ENCODE measurements at places on chromosomes 2 and 18. TPM values are rescaled to one million over a fixed set of nuclear protein-coding genes. Genes with fewer than 3 reads are reported as not detected.
A peak's percentile ranks its signal among the peaks of the same experiment; 100 is the strongest.

The CLEC4F gene
- total RNA-seq = not detected

The CERKL gene
- not detected for total RNA-seq

The YES1 gene
- total RNA-seq = 19.8 TPM

GRCh38 chr2:99618579-99619097 lies 128.8 kb upstream of the REV1 start:
- H3K36me3 ChIP-seq = no peaks in the 10 kb centered on the region
- no peak overlapping the region for H3K4me3 ChIP-seq
- no peak overlapping the region for H3K27ac ChIP-seq
- no peak for DNase-seq
- no peaks in the 10 kb centered on the region for H3K4me1 ChIP-seq

- DNase-seq = no peak
- peaks cover 28% of the 10 kb centered on the region for H3K4me1 ChIP-seq
- no peaks in the 10 kb centered on the region for H3K27me3 ChIP-seq
- peak overlapping the region; percentile 6 for H3K27ac ChIP-seq
Measured at GRCh38 chr2:64655873-64656272, 2.2 kb upstream of the SERTAD2 start.

- no peak for DNase-seq
- H3K36me3 ChIP-seq = no peaks in the 10 kb centered on the region
- H3K27me3 ChIP-seq = peaks cover 6% of the 10 kb centered on the region
- no peak overlapping the region for H3K27ac ChIP-seq
Measured at GRCh38 chr2:199659207-199659606, 191.8 kb downstream of the FTCDNL1 start.

GRCh38 chr2:73918856-73919255 lies 7.8 kb upstream of the DGUOK start:
- H3K27ac ChIP-seq = no peak overlapping the region
- no peaks in the 10 kb centered on the region for H3K27me3 ChIP-seq
- no peak for DNase-seq
- H3K36me3 ChIP-seq = no peaks in the 10 kb centered on the region
- no peaks in the 10 kb centered on the region for H3K4me1 ChIP-seq

- H3K27ac ChIP-seq = no peak overlapping the region
- no peak for DNase-seq
- no peaks in the 10 kb centered on the region for H3K27me3 ChIP-seq
- no peak overlapping the region for H3K4me3 ChIP-seq
Measured at GRCh38 chr2:53985646-53986045, 14.9 kb upstream of the PSME4 start.

The VWA3B gene
- total RNA-seq = not detected

GRCh38 chr2:15271941-15272542 lies 289.1 kb downstream of the NBAS start:
- no peak for DNase-seq
- H3K27me3 ChIP-seq = no peaks in the 10 kb centered on the region
- peaks cover 30% of the 10 kb centered on the region for H3K36me3 ChIP-seq
- H3K4me3 ChIP-seq = no peak overlapping the region

- H3K4me1 ChIP-seq = no peaks in the 10 kb centered on the region
- no peaks in the 10 kb centered on the region for H3K36me3 ChIP-seq
- no peak overlapping the region for H3K4me3 ChIP-seq
Measured at GRCh38 chr2:105725388-105725787, 19.3 kb upstream of the NCK2 start.

DNA sequence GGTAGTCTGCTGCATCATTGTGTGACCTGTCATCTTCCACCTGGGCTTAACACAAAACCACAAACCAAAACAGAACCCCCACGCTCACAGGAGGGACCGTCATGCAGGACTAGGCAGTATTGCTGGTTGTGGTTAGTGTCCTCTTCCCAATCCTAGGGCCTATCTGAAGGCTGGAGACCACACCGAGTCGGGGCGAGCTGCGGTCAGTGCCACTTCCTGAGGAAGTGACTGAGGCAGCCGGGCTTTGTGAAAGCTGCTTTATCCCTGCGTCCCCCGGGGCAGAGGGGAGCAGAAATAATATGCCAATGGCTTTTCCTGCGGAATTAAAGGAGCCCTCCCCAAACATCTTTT lies 22.9 kb downstream of the ZNF532 start:
- H3K4me3 ChIP-seq = no peak overlapping the region
- peak; percentile 27 for DNase-seq
- no peaks in the 10 kb centered on the region for H3K27me3 ChIP-seq
- no peaks in the 10 kb centered on the region for H3K36me3 ChIP-seq
- H3K27ac ChIP-seq = no peak overlapping the region
- peaks cover 5% of the 10 kb centered on the region for H3K4me1 ChIP-seq

- H3K27me3 ChIP-seq = no peaks in the 10 kb centered on the region
- H3K4me3 ChIP-seq = no peak overlapping the region
- no peak overlapping the region for H3K27ac ChIP-seq
- H3K4me1 ChIP-seq = no peaks in the 10 kb centered on the region
- no peaks in the 10 kb centered on the region for H3K36me3 ChIP-seq
- no peak for DNase-seq
Measured at GRCh38 chr2:159396799-159397198, 110.3 kb upstream of the WDSUB1 start.

The MSTN gene
- total RNA-seq = not detected

The IL1B gene
- total RNA-seq = 3.8 TPM

The RALB gene
- 3.6 TPM for total RNA-seq

GRCh38 chr2:220353897-220354296 lies 726.5 kb downstream of the SLC4A3 start:
- no peak for DNase-seq
- no peaks in the 10 kb centered on the region for H3K27me3 ChIP-seq
- no peaks in the 10 kb centered on the region for H3K4me1 ChIP-seq
- no peak overlapping the region for H3K27ac ChIP-seq
- H3K36me3 ChIP-seq = no peaks in the 10 kb centered on the region

- H3K27ac ChIP-seq = no peak overlapping the region
- no peaks in the 10 kb centered on the region for H3K36me3 ChIP-seq
Measured at GRCh38 chr18:37578182-37578678, 12.6 kb upstream of the CELF4 start.

Measured in CD4-positive, alpha-beta T cell (primary cell).